Transverse colon (tissue), 4 donors: ENCODE measurements at places on chromosomes 7 and 10. TPM values are rescaled to one million over a fixed set of nuclear protein-coding genes. Genes with fewer than 3 reads are reported as not detected.

DNA sequence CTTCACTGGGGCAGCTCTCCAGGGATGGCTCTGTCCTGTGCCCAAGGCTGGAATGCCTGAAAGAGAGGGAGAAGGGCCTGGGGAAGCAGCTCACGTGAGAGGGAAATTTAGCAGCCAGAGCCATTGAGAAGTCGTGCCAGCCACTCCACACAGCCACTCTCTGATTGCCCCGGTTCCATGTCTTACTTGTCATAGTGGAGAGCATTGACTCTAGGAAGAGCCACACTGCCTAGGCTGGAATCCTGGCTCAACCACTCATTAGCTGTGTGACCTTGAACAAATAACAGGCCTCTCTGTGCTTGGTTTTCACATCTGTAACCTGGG, 728.0 kb downstream of the PARD3 start:
- no peak for DNase-seq

DNA sequence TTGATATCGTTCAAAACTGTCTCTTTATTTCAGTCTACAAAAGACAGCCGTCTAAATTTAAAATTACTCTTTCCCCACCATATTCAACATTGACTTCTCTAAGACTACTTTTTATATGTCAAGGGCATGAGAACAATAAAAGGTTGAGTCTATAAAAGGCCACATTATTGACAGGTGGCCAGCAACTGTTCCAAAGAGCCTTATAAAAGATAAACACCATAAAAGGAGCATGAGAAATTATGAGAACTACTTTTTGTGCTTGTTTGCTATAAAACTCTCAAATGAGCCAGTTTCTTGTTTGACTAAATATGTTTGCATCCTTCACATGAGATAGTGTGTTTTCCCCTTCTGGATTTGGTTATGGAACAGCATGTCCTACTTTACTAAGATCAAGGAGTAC, 189.2 kb downstream of the THSD7A start:
- no peak for DNase-seq

GRCh38 chr7:27689591-27690164, 27.0 kb upstream of the HIBADH start:
- peak; percentile 17 for DNase-seq

GRCh38 chr7:26891400-26892350, 27.3 kb upstream of the SKAP2 start:
- DNase-seq = no peak

- peak; percentile 61 for DNase-seq
Measured at GRCh38 chr7:112495810-112496462, 15.1 kb downstream of the LSMEM1 start.

DNA sequence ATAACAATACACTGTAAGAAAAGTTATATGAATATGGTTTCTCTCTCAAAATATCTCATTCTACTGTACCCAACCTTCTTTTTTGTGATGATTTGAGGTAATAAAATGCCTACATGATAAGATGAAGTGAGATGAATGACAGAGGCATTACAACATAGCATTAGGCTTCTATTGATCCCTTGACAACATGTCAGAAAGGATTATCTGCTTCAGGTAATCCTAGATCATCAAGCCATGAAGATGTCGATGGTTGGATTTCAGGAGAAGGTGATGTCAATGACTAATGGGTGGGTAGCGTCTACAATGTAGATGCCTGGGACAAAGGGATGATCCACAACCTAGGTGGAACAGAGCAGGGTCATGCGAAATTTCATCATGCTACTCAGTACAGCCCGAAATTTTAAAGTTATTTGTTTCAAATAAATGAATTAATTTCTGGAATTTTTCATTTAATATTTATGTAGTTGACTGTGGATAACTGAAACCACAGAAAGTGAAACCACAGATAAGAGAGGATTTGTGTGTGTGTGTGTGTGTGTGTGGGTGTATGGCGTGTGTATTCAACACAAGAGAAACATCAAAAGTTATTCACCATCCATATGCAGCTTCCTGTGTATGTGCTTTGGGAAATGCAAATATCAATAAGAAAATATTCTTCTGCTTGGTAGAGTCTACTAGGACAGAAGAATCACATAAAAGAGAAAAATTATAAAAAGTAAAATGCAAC, 77.0 kb downstream of the MAGI2 start:
- no peak for DNase-seq

GRCh38 chr7:140591180-140591902, 49.3 kb downstream of the DENND2A start:
- DNase-seq = no peak

DNA sequence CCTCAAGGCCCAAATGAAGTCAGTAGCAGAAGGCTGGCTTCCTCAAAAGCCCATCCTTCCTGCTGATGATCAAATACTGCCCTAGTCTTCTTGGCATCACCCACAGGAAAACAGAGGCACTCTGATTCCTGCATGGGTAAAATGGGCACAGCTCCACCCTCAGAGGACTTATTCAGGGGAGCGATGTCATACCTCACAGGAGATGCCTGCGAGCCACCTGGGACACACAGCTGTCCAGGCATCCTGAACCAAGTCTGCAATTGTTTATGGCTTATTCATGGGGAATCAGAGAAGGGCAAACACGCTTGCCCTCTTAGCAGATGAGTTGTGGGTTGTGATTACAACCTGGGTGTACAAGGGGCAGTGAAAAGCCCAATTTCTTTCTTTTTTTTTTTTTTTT, 22.0 kb upstream of the LMTK2 start:
- no peak for DNase-seq

GRCh38 chr7:42747044-42747443, 164.8 kb downstream of the C7orf25 start:
- DNase-seq = no peak

- DNase-seq = no peak
Measured at GRCh38 chr7:130894146-130894908, 160.3 kb upstream of the KLF14 start.

- DNase-seq = no peak
Measured at GRCh38 chr7:39606352-39606751, 17.0 kb upstream of the RALA start.

GRCh38 chr7:24255139-24255538, 28.9 kb upstream of the NPY start:
- no peak for DNase-seq

DNA sequence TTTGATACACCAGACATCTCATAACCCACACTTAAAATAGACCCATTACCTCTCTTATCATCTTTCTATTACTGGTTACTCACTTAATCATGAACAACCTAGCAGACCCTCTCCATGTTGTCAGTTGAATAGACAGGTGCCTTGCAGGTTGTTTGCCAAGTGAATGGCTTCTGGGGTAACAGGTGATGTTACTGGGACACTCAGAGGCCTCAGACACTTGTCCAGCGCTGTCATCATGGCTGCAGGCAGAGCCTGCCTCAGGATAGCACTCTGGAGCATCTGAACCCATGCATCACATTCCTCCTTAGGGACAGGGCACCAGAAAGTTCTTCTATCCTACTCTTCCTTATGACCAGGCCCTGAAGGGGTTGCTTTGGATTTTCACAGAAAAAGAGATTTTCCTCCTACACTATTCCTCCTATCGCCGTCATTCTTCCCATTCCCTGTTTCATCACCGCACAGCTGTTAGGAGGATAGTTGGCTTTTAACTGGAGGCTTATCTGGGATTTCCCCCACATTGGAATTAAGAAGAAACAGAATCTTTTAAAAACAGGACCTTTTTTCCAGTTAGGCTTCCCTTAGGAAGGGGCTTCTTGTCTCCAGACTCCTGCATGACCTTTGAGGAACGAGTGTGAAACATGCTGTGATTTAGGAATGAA, 182.1 kb downstream of the VTI1A start:
- DNase-seq = no peak

GRCh38 chr7:101582971-101583370, 46.1 kb downstream of the MYL10 start:
- no peak for DNase-seq

DNA sequence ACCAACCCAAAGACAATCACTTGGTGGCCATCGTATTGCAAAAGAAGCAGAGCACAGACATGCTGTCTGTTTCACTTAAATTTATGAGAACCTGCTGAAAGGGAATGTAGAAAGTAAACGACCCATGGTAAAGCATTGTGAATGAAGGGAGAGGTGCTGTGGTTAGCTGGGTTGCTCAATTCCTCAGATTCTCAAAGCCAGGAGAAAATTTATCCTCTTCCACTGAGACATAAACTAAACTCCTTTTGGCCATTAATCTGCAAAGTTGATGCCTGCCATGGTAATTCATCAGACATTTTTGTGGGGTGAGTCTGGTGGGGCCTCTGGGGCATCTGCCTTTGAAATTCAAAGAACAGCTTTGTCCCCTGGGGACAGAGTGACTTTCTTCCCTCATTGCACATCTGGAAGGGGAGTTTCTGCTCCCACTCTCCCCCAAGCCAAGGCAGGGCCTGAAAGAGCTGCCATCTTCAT, 951.0 kb downstream of the LRMDA start:
- no peak for DNase-seq

- peak; percentile 76 for DNase-seq
Measured at GRCh38 chr10:73965890-73966768, 31.8 kb upstream of the VCL start.

GRCh38 chr7:151314401-151314800, 27.2 kb upstream of the NUB1 start:
- no peak for DNase-seq

- no peak for DNase-seq
Measured at GRCh38 chr7:4274286-4274685, 407.8 kb upstream of the FOXK1 start.

GRCh38 chr7:5395246-5395645, 28.4 kb downstream of the TNRC18 start:
- DNase-seq = no peak

- no peak for DNase-seq
Measured at GRCh38 chr7:89813081-89813480, 341.2 kb upstream of the STEAP1 start.

DNA sequence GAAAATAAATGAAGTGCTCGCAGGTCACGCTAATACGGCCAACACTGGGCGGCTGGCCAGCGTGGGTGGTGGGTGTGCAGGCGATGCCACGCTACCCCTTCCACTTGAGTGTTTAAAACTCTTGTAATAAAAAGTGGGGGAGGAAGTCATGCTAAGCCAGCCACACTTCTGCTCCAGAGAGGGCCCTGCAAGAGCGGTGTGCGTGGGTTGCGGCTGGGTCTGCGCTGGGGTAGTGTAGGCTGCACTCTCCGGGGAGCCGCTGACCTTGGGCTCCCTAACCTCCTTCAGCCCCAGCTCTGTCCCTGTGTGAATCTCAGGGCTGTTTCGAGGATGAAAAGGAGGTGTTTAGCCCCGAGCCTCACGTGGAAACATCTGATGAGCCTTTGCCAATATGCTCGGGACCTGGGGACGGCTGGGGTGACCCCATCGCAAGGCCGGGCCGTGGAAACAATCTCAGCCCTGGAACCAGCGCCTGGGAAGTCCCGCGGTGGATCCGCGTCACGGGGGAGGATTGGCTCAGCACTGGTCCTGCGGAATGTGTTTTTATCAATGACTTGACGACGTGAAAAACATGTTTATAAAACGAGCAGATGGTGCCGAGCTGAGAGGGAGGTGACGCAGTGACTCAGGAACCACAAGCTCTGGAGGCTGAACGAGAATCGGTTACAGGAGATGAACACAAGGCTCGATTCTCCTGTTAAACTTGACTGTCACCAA, 278.5 kb downstream of the DNAJB6 start:
- no peak for DNase-seq

DNA sequence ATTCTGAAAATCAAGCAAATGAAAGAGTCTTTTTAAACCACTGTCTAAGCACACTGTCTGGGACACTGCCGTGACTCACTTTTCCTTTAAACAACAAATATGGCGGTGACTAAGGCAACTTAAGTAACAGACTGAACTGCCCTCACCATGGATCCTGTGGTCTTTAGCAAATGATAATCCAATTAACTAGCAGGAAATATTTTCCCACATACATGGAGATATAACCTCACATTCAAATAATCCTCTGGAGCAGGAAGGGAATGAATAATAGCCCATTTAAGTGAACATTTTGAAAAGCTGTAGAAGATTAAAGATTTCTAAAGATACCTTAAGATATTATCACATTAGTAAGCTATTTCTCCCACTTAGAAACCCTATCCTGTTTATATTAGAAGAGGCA, 40.3 kb upstream of the LRRC17 start:
- DNase-seq = no peak

DNA sequence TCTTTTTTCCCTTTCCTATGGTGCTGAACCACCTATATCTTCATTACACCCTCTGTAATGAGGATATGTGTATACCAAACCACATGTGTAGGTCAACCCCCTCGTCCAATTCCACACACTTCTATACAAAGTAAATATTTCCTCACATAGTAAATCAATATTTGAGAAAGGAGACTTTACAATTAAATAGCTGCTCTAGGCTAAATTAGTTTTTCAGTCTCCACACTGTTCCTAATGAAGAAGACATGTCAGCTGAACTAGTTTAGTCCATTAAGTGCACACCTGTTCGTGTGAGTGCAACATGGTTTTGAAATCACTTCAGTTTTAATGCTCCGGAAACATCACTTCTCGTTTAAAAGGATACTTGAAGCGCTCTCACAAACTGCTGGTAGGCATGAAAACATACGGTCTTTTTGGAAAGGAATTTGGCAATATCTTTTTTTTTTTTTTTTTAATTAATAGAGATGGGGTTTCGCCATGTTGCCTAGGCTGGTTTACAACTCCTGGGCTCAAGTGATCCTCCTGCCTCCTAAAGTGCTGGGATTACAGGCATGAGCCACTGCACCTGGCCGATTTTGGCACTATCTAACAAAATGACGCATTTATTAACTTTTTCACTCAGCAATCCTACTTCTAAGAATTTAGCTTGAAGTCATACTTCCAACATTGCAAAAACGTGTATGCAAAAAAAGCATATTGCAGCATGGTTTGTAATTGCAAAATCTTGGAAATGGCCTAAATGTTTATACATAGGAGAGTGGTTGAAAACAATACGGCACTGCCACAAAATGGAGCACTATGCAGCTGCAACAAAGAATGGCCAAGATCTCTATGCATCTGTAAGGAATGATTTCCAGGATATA, 2.1 kb upstream of the XRCC2 start:
- DNase-seq = no peak

GRCh38 chr7:99167072-99167471, 23.2 kb upstream of the SMURF1 start:
- DNase-seq = no peak

Gene SCIN
- total RNA-seq = 107 TPM

Gene NFKB2
- total RNA-seq = 21.3 TPM

Gene WASL
- total RNA-seq = 55.7 TPM

Gene PRXL2A
- total RNA-seq = 23.2 TPM

Gene SEMA3D
- not detected for total RNA-seq

Gene LHFPL3
- not detected for total RNA-seq

Gene ECHDC3
- total RNA-seq = 0.75 TPM

Gene ITIH5
- 13.2 TPM for total RNA-seq

Gene ZNF467
- total RNA-seq = 5.6 TPM

Gene AKR1C1
- total RNA-seq = 10.8 TPM

Gene PDCD4
- total RNA-seq = 98.3 TPM

Gene TLX1
- total RNA-seq = not detected

Gene PDLIM1
- total RNA-seq = 259 TPM

Gene DNAJB9
- 4.9 TPM for total RNA-seq

Gene CALML3
- total RNA-seq = not detected

Gene MACC1
- total RNA-seq = 6.0 TPM

Gene CALN1
- total RNA-seq = not detected

Gene PRRT4
- not detected for total RNA-seq
